ENCODE measurements at places on chromosomes 5 and 9.

DNA sequence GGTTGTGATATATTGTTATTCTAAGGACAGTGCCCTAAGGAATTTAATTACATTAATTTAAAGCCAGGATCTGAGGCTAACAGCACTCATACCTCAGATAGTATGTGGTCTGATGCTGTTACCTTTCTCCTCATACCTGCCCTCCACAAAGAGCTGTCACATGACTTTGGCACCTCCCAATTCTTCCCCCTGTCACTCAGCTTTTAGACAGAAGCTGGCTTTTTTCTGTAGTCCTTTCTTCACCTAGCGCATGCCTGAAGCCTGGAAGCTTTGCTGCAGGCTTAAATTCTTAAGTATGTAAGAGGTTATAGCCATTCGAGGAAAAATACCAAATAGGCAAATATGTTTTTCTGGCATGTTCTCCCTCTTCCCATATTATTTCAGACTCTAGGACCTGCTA is 61.0 kb upstream of the ADAMTS19 start:
- no peak for DNase-seq

- no peak for DNase-seq
Observed at GRCh38 chr9:18423791-18424531, 50.0 kb upstream of the ADAMTSL1 start.

DNA sequence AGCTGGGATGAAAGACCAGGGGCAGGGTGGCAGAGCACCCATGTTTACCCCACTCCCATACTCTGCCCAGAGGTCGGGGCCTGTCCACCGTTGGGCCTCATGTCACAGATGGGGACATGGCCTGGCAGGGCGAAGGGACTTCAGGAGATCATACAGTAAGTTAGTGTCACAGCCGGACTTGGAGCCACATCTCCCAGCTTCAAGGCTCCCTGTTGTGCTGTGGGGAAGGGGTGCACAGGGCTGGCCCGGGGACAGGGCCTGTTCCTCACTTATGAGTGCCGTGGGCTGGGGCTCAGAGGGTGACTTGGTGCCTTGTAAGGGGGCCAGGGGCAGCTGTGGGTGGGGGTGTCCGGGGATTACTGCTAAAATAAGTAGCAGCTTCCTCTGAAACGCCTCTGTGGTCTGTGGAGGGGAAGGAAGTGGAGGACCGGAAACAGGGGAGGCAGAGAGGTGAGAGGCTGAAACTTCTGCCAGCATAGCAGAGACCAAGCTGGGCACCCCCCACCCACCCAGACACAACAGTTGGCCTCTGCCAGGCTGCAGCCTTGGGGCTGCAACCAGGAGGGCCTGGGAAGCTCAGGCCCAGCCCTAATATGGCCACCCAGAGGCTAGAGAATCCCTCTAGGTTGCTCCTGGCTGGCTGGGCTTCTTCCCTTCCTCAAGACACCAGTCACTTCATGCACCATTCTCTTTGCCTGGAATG is 41.1 kb upstream of the NEK6 start:
- peak; percentile 53 for DNase-seq

- no peak for DNase-seq
Observed at GRCh38 chr5:135578685-135579341, at the start of gene CXCL14. CXCL14 (minus strand) TSS chr5:135578991; CDS start chr5:135578778, 213 bp downstream.

GRCh38 chr9:70407081-70407503 is 7.4 kb downstream of the KLF9 start:
- no peak for DNase-seq

DNA sequence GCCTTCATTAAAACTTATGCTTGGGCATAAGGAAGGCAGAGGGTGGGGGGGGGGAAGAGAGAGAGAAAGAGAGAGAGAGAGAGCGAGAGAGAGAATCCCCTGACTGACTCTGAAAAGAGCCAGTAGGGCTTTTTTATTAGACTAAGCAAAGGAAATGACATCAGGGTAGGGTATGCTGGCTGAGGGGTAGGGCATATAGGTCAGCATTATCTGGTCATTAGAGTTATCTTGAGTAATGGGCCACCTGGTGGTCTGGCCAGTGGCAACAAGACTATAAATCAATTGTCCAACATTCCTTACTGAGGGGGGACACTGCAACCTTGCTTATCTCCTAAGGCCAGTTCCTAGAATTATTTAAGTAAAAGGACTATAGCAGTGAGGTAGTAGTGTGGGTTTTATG is 67.2 kb downstream of the TSSK1B start:
- no peak for DNase-seq

DNA sequence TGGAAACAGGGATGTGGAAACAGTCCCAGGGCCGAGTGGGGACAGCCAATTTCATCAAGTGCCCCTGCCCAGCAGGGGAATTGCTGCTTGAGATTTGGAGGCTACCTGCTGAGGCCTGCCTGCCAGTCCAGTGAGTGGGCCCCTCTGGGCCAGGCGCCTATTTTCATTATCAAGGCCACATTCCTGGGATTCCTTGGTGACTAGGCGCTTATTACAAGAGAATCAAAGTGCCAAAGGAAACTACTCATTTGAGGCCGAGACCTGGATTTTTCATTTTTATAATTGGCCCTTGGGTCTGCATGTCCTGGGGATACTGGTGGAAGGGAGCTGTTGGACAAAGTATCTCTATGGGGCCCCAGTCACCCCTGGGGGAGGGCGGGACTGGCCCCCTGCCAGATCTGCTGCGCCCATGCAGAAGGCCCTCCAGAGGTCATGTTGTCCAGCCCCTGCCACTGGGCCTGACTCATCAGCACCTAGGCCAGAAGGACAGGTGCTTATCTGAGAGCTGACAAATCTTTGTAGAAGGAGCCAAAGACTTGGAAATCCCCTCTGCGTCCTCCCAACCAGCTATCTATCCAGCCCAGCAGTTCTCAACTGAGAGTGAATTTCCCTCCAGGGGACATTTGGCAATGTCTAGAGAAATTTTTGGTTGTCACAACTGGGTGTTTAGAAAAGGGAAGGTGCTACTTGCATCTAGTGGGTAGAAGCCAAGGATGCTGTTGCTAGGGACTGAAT is 45.6 kb downstream of the FOXI1 start:
- DNase-seq: no peak

GRCh38 chr9:106423575-106423974 is 439.4 kb upstream of the ZNF462 start:
- no peak for DNase-seq

DNA sequence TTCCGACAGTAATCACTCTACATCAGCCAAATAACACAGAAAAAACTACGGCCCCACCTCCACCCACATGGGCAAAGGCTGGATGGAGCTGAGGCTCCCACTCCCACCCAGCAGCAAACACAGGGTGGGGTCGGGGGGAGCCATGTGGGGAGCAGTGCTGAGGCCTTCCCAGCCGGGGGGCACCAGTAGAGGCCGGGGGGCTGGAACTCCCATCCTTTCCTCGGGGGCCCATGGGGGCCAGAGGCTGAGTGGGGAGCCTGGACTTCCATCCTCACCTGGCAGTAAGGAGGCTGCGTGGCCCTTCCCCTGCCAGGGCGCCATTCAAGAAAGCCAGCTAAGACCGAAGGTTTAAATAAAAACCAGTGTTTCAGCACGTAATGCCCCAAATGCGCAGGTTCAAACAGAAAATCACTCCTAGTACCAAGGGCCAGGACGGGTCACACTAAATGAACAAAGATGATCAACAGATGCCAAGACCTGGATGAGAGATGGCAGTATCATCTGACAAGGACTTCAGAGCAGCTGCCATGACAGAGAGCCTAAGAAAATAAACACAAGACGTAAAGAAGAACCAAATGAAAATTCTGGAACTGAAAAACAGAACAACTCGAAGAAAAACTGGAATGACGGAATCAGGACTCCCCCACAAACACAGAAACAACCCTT is 9.4 kb downstream of the CCDC127 start:
- no peak for DNase-seq

- DNase-seq: no peak
Observed at GRCh38 chr5:140042393-140042642, 781 bp downstream of the NRG2 start.

DNA sequence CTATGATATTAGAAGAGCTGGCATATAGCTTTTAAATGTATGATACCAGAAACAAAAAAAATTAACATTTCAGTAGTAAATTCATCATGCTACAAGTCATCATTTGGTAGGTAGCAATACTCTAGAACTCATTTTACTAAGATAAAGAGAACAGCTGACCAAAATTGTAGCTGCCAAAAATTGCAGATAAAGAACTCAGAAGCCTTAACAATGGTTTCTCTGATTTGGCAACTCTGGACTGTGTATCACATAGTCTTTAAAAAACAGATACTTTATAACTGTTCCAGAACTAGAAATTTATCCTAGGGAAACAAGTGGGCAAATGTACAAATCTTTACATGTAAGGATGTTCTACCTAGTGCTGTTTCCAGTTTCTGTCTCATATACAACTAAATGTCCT is 33.9 kb downstream of the ZFR start:
- DNase-seq: no peak

- DNase-seq: no peak
Observed at GRCh38 chr5:139763280-139763929, 32.2 kb upstream of the PSD2 start.

GRCh38 chr5:198516-199196 is 7.4 kb downstream of the LRRC14B start:
- no peak for DNase-seq

- no peak for DNase-seq
Observed at GRCh38 chr9:107650321-107650720, 160.8 kb upstream of the KLF4 start.

GRCh38 chr5:176797456-176798050 is 12.8 kb upstream of the UNC5A start:
- DNase-seq: no peak

- DNase-seq: no peak
Observed at GRCh38 chr9:948497-948896, 28.0 kb upstream of the DMRT3 start.

Data from CD4-positive, alpha-beta T cell treated with Interleukin-2 at 100 ng/mL for 4 hours (primary cell).